ENCODE measurements at places on chromosomes 7 and 10.

- peak; percentile 85 for DNase-seq
Measured at GRCh38 chr10:123301077-123301857, 147.1 kb downstream of the BUB3 start.

DNA sequence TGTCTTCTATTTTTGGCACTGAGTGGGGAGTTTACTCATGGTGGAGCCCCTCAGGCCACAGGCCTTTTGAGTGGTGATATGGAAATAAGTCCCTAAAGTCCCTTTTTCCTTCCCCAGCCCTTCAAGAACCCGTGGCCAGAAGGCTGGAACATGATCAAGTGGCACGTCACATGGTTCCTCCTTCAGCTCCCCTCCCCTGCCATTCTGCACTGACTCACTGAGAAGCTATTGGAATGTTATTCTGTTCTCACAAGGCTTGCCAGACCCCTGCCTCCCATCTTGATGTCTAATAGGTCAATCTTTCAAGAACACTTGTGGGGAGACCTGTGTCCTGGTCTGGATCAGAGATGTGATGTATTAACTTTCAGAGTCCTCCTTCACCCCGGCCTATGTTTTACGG is 279.8 kb downstream of the SEC23IP start:
- DNase-seq: no peak

DNA sequence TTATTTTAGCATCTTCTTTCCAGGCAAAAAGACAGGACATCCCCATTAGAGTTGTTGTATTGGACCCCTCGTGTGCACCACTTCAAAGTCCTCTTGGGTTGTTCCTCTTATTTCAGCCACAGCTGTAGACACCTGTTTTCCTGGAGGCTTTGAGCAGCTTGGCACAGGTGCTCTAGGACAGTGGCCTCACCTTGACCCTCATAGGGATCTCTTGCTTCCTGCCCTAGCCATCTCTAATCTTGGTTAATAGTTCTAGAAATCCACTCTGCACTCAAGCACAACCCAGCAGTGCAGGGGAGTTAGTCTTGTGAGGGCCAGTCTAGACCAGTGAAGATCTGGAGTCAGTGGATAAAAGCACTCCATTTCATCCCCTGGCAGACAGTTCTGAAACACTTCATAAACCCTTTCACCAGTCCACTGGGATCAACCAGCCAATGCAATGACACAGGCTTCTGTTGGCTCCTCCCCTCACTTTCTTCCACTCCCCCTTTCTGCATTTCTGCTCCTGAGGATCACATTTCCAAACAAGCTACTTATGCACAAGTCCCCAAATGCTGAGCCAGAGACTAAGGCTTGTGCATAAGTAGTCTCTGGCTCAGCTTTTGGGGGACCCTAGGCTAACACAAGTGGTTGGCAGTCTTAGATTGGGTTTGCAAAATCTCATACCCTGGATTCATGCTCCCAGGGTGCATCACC is 131.5 kb upstream of the LAMB4 start:
- DNase-seq: no peak

DNA sequence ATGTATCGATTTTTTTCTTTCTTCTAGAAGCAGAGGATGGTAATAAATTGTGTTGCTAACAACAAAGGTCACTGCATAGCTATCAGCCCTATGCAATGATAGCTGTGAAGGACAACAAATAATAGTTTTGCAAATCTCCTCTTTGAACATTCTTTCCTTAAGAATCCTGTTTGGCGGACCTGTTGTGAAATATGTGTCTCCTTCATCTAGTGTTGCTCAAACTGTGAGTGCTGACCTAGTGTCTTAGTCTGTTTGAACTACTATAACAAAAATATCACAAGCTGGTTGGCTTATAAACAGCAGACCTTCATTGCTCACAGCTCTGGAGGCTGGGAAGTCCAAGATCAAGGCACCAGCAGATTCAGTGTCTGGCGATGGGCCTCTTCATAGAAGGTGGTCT is 53.7 kb downstream of the CAV1 start:
- DNase-seq: no peak

DNA sequence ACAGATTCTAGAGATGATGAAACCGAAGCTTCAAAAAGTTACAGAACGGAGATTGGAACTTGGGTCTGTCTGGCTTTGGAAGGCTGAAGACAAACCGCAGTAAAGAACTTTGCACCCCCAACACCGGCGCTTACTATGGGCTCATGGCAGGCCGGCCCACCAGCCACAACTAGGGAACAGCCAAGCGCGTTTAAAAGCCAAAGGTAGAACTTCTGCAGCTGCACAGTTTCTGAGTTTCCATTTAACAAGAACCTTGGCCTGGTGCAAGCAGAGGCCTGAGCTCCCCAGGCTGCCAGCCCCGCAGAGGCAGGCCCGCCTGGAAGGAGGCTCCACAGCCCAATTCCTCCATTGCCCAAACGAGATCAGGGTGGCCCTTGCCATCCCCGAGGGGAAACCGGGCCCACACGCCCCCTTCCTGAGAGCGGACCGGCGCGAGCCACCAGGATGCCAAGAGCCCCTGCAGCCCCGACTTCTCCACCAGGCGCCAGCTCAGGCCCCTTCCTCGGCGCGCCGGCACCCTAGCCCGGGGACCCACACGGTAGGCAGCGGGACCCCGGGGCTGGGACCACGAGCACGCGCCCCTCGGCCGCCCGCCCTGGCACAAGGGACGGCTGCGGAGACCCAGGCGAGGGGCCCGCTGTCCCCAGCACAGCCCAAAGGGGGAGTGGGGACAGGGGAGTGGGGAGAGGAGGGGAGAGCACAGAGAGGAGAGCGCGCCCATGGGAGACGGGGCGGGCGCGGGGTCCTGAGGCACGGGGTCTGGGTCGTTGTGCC is 566 bp downstream of the MAD1L1 start:
- DNase-seq: no peak
